ENCODE measurements at places on chromosomes 16 and 17. TPM values are rescaled to one million over a fixed set of nuclear protein-coding genes. Genes with fewer than 3 reads are reported as not detected.

NPIPA3 gene
- total RNA-seq: 0.09 TPM

MEOX1 gene
- total RNA-seq: 9.0 TPM

KRT31 gene
- 1.9 TPM for total RNA-seq

AARS1 gene
- total RNA-seq: 52.7 TPM

- peak; percentile 85 for DNase-seq
- H3K4me3 ChIP-seq: peak within 1 kb of the TSS; percentile 96
- no peaks in the 10 kb centered on the region for H3K27me3 ChIP-seq
- peaks cover 7% of the 10 kb centered on the region for H3K4me1 ChIP-seq
- H3K27ac ChIP-seq: peak within 1 kb of the TSS; percentile 39
- no peaks in the 10 kb centered on the region for H3K36me3 ChIP-seq
These were observed at the start of gene COG7 for GRCh38 chr16:23452572-23453337. Gene COG7 (minus strand): TSS chr16:23453189. CDS start chr16:23452994, 195 bp downstream.

DNA sequence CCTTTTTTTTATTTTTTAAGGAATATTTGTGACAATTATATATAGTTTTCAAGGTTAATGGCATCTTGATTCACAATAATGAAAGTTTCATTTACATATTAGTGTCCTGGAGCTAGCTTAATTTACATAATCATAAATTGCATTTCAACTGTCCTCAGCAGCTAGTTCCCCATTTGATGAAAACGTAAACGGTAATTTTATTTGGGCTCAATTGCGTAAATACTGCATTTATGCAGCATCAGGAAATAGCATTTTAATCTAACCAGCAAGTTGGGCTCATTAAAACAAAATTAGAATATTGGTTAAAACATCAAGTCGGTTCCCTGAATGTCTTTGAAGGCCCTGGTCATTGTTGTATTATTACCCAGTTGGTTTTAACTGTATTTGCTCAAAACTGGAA, 136.8 kb upstream of the CDH5 start:
- H3K27me3 ChIP-seq: no peaks in the 10 kb centered on the region
- no peaks in the 10 kb centered on the region for H3K36me3 ChIP-seq
- DNase-seq: no peak
- H3K4me3 ChIP-seq: no peak overlapping the region
- no peak overlapping the region for H3K27ac ChIP-seq

DNA sequence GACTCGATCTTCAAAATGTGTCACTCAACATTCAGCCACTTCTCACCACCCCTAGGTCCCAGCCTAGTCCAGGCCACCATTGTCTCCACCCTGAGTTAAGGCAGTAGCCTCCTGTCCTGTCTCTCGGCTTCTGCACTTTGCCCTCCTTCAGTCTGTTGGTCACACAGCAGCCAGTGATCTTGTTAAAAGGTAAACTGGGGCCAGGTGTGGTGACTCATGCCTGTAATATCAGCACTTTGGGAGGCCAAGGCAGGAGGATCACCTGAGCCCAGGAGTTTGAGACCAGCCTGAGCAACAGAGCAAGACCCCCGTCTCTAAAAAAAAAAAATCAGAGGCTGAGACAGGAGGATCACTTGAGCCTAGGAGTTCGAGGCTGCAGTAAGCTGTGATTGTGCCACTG, 25.8 kb downstream of the WWP2 start:
- no peaks in the 10 kb centered on the region for H3K4me1 ChIP-seq
- no peak overlapping the region for H3K27ac ChIP-seq
- H3K4me3 ChIP-seq: no peak overlapping the region
- peaks cover 41% of the 10 kb centered on the region for H3K36me3 ChIP-seq
- H3K27me3 ChIP-seq: no peaks in the 10 kb centered on the region
- DNase-seq: no peak

DNA sequence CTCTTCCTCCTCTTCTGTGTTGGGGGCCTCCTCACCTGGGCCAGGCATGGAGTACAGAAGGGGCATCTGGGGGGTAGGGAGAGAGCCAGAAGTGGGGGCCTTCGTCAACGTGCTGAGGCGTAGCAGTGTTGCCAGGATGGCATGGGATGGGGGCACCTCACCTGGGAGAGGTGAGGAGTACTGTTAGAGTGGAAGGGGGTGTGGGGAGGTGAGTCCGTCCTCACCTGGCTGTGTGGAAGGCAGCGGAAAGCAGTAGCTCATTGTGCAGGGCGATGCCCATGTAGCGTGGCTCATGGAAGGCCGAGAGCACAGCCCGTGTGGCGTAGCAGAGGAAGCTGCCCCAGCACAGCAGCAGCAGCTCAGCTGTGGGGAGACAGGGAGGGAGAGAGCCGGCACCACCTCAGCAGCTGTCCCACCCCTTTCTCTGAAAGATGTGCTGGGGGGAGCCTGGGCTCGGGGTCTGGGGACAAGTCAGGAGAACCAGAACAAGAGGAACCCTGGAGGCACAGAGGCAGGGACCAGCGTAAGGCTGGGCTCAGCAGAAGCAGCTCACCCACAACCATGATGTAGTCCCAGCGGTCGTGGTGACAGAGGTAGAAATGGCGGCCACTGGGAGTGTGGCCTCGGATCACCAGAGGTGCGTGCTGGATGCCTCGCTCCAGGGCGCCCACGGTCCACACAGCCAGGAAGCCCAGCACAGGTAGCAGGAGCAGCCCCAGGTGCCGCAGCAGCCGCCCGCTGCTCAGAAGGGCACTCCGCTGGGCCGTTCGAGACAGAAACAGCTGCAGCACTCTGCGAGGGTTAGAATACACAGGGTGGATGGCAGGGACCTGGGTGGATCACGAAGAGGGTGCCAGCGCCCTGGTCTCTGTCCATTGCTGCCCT, 9.0 kb downstream of the GPR179 start:
- H3K4me3 ChIP-seq: no peak overlapping the region
- DNase-seq: no peak
- H3K4me1 ChIP-seq: no peaks in the 10 kb centered on the region
- H3K27me3 ChIP-seq: peaks cover 3% of the 10 kb centered on the region

DNA sequence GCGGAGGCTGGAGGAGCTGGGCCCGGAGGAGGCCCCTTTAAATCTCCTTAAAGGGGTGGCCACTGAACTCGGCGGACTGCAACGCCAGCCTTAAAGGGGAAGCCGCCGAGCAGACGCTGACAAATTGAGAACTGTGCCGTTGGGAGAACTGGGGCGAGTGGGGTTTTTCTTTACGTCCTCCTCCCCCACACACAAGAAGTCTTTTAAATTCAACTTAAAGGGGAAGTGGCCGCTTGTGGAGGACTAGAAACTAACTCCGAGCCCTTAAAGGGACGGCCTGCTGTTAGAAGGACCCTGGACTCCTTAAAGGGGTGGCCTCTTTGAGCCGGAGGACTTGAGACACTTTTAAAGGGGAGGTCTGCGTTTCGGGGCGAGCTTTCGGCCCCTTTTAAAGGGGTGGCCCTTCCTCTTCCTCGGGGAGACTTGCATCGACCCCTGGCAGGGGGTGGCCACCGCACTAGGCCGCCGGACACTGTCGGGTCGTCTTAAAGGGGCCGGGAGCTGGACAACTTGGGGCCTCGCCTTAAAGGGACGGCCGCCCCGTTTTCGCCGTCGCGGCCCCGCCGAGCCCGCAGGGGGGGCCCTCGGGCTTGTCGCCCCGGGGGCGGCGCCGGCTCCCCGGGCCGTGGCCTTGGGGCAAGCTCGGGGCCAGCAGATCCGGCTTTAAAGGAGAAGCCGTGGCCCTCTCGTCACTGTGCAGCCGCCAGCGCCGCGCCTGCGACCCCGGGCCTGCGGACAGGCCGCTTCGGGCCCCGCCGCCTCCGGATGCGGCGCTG, 688 bp downstream of the FBRS start:
- peaks cover 61% of the 10 kb centered on the region for H3K36me3 ChIP-seq
- peak; percentile 98 for DNase-seq
- peak overlapping the region; percentile 86 for H3K4me3 ChIP-seq
- H3K27ac ChIP-seq: peak overlapping the region; percentile 99

DNA sequence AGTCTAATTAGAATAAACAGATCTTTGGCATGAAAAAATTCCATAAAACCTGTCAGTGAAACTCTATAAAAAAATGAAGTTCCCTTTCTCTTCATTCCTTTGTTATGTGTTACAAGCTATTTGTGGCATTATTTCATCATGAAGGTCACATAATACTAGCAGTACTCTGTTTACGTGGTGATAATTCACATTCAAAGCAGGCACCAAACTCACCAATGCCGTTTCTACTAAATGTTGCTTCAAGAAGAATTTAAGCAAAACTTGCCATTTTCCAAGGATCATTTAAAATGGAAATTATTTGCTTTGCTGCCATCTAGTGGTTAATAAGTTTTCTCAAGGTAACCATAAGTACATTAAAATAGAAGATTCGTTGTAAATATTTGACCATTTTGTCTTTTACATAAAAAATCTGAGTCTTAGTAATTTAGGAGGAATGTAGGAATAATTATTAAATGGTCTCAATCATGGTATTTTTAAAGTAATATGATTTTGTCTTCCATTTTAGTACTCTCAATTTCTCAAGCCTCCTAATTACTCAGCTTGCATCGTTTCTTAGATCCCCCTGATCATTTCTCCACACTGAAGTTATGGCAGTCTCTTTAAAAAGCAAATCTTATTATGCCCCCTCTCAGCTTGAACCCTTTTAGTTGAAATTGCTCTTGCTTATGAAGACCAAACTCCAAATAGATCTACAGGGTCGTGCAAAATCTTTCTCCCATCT, 80.8 kb downstream of the OMG start:
- H3K27me3 ChIP-seq: no peaks in the 10 kb centered on the region
- no peaks in the 10 kb centered on the region for H3K36me3 ChIP-seq
- H3K4me1 ChIP-seq: no peaks in the 10 kb centered on the region
- no peak overlapping the region for H3K4me3 ChIP-seq
- H3K27ac ChIP-seq: no peak overlapping the region

DNA sequence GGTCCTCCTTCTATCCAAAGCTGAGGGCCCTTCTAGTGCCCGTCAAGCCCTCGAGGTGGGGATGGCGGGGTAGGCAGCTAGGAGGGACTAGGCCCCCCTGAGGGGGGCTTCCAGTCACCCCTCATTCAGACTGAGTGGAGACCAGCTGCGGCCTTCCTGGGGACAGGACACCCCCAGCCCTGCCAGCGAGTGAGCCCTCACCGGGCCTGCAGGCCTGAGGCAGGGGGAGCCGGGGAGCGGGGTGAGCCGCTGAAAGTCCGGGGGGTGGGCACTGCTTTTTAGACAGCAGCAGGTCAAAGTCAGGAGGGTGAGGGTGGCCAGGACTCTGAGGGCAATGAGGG, 8.7 kb upstream of the KREMEN2 start:
- H3K27me3 ChIP-seq: peaks cover 10% of the 10 kb centered on the region
- H3K4me1 ChIP-seq: no peaks in the 10 kb centered on the region
- no peak for DNase-seq
- H3K4me3 ChIP-seq: no peak overlapping the region

GRCh38 chr17:59757470-59757869, 50.0 kb downstream of the VMP1 start:
- no peaks in the 10 kb centered on the region for H3K4me1 ChIP-seq
- H3K27ac ChIP-seq: no peak overlapping the region
- H3K27me3 ChIP-seq: no peaks in the 10 kb centered on the region
- H3K36me3 ChIP-seq: peaks cover 8% of the 10 kb centered on the region

DNA sequence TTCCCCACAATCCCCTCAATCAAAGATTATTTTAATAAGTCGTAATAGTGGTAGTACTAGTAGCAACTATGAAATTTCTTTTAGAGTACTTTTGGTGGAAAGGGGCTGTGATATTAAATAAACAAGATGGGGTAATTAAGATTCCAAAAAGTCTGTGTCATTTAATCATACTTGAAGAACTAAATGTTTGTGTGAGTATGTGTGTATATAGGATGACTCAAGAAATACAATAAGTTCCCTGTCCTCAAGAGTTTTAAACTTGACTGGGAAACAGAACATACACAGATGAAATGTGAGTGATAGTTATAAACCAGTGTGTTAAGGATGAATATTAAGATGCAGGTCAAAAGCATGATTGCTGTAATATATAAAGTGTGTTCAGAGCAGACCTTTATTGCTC, 2.3 kb downstream of the ALDH3A2 start:
- no peak overlapping the region for H3K4me3 ChIP-seq
- H3K27me3 ChIP-seq: peaks cover 2% of the 10 kb centered on the region
- H3K36me3 ChIP-seq: no peaks in the 10 kb centered on the region
- H3K4me1 ChIP-seq: no peaks in the 10 kb centered on the region
- no peak for DNase-seq

DNA sequence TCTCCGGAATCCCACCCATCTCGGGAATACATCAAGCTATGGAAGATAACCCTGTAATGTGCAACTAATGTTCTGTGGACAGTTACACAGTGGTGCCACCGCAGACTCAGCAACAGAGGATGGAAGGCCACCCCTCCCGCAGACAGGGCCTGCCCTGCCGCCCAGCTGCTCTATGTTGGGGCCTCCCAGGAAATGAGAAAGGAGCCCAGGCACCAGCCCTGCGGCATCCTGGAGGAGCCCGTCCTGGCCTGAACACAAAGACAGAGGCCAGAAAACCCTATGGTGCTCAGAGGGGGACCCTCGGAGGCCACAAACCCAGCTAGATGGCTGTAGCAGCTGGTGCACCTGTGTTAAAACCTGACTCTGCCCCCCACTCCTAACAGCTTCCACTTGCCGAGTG, 216.1 kb upstream of the RPL38 start:
- peaks cover 15% of the 10 kb centered on the region for H3K4me1 ChIP-seq
- H3K4me3 ChIP-seq: no peak overlapping the region
- no peaks in the 10 kb centered on the region for H3K27me3 ChIP-seq
- H3K27ac ChIP-seq: no peak overlapping the region

GRCh38 chr16:23868136-23868535, 32.4 kb downstream of the PRKCB start:
- H3K4me1 ChIP-seq: peaks cover 31% of the 10 kb centered on the region
- H3K27ac ChIP-seq: no peak overlapping the region
- DNase-seq: no peak
- H3K36me3 ChIP-seq: no peaks in the 10 kb centered on the region

GRCh38 chr17:31393749-31394146, 2.3 kb downstream of the RAB11FIP4 start:
- H3K4me3 ChIP-seq: no peak overlapping the region
- H3K27me3 ChIP-seq: peaks cover 42% of the 10 kb centered on the region
- peaks cover 4% of the 10 kb centered on the region for H3K4me1 ChIP-seq

- H3K27me3 ChIP-seq: no peaks in the 10 kb centered on the region
- no peak overlapping the region for H3K4me3 ChIP-seq
- no peaks in the 10 kb centered on the region for H3K36me3 ChIP-seq
- H3K4me1 ChIP-seq: no peaks in the 10 kb centered on the region
- DNase-seq: peak; percentile 13
These were observed 62.2 kb downstream of the DHRS7C start for GRCh38 chr17:9729034-9729650.

DNA sequence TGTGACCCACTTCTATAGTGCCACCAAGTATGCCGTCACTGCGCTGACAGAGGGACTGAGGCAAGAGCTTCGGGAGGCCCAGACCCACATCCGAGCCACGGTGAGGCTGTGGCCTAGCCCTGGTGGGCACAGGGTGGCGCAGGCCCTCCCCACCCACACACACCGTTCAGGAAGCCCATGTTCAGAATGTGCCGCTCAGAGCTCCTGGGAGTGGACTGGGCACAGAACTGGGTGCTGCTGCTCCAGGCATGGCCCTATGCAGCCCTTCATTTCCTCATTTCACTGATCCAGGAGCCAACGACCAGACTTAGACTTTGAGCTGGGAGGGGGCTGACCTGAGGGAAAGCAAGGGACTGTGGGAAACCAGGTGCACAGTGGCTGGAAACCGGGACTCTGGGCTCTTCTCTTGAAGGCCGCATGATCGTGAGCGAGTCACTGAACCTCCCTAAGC, 2.4 kb upstream of the MRM1 start:
- H3K4me3 ChIP-seq: no peak overlapping the region
- no peaks in the 10 kb centered on the region for H3K36me3 ChIP-seq
- no peaks in the 10 kb centered on the region for H3K27me3 ChIP-seq
- peaks cover 20% of the 10 kb centered on the region for H3K4me1 ChIP-seq
- no peak for DNase-seq

Measured in thymus (tissue), 14 donors.